Fibroblast of skin of abdomen (primary cell): ENCODE measurements at places on chromosomes 12 and 14.

GRCh38 chr14:44639781-44640385 lies 132.8 kb upstream of the FSCB start:
- DNase-seq = no peak

- no peak for DNase-seq
Observed at GRCh38 chr12:84416626-84417025, 496.0 kb downstream of the SLC6A15 start.

- no peak for DNase-seq
Observed at GRCh38 chr12:13042666-13043230, 1.4 kb upstream of the FAM234B start.

GRCh38 chr12:128111333-128111732 lies 155.6 kb upstream of the TMEM132C start:
- DNase-seq = no peak

DNA sequence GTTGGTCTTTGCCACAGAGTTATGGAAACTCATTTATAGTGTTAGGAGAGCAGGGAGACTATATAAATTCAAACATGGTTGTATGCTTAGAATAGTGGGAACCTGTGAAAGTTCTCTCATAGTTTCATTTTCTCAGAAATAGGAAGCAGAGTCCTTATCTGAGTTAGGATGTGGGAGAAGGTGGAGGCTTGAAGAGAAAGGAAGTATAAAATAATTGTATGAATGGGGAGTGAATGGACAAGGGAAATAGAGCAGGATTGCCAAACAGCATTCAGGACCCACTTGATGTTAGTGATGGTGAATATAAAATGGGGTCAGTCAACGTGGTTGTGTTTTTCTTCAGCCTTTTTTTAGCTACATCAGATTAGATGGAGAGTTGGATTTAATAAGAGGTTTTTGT lies 34.0 kb upstream of the TPH2 start:
- DNase-seq = no peak

DNA sequence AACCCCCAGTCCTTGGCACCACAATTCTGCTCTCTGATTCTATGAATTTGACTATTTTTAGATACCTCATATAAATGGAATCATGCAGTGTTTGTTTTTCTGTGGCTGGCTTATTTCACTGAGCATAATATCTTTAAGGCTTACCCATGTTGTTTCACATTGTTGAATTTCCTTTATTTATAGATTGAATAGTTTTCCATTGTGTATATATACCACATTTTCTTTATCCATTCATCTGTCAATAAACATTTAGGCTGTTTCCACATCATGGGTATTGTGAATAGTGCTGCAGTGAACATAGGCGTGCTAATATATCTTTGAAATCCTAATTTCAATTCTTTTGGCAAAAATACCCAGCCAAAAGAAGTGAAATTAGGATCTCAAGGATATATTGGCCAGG lies 126.7 kb upstream of the SLC38A2 start:
- no peak for DNase-seq

- peak; percentile 20 for DNase-seq
Observed at GRCh38 chr14:23481362-23481970, 12.0 kb downstream of the NGDN start.

- DNase-seq = no peak
Observed at GRCh38 chr12:127024791-127025190, 1242.2 kb upstream of the TMEM132C start.
